ENCODE measurements at places on chromosomes 16 and 17. TPM values are rescaled to one million over a fixed set of nuclear protein-coding genes. Genes with fewer than 3 reads are reported as not detected.

The HSPB9 gene
- total RNA-seq = 0.42 TPM

DNA sequence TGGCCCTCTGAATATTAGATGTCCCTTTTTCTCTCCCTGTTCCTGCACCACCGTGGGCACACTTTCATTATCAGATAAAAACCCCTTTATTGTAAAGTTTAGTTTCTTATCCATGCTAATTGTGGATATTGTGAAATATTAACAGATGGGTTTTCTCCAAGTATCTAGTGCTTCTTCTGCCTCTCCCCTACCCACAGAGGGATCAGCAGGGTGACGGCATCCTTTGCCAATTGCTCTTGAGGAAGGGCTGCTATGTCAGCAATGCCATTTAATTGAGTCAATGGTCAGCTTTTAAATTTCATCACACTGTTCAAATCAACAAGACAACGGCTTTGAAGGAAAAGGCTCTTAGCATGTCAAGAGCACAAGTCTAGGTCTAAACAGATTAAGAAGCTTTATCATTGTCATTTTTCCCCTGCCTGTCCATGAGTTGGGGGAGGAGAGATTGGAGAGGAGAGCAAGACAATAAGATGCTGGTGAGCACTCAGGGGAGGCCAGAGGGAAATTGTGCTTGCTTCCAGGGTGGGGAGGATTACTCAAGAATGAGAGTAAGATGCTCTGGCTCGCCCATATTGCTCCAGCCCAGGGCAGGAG, 443.0 kb upstream of the CCL2 start:
- no peak for DNase-seq

The SMTNL2 gene
- 3.2 TPM for total RNA-seq

DNA sequence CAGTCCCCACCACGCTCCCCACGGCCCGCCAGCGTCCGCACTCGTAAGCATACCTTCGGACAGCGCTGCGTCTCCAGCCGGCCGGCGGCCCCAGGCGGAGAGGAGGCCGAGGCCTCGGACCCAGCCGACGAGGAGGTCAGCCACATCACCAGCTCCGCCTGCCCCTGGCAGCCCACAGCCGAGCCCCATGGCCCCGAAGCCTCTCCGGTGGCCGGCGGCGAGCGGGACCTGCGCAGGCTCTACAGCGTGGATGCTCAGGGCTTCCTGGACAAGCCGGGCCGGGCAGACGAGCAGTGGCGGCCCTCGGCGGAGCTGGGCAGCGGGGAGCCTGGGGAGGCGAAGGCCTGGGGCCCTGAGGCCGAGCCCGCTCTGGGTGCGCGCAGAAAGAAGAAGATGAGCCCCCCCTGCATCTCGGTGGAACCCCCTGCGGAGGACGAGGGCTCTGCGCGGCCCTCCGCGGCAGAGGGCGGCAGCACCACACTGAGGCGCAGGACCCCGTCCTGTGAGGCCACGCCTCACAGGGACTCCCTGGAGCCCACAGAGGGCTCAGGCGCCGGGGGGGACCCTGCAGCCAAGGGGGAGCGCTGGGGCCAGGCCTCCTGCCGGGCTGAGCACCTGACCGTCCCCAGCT, 4.9 kb downstream of the TPSG1 start:
- DNase-seq = no peak

DNA sequence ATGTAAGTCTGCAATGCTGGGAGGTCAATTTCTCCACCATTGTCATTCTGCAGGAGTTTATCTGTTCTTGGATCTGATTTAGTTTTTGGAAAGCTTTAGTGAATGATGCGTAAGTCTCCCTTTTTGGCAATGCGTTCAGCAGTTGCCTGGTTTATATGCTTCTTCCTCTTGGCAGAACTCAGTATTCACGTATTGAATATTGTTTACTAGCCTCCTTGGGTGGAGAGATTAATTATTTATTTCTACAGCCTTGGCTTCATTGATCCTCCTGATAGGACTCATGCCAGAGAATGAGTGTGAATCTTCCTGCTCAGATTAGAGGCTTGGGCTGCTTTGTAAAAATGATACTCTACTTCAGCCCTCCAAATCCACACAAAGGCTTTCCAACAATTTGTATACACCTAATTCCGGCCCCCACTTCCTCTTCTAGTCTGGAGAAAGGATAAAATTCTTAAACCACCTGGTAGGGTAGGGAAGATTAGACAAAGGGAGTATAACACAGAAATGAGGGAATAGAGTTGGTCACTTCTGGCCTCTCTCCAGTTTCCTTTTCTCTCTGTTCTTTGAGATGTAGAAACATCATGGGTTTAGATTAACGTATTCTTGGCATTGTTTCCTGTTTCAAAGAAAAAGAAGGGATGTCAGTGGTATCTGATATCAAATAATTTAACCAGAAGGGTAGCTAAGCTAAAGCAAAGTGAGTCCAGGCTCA, 929.8 kb downstream of the KCNJ2 start:
- no peak for DNase-seq

- no peak for DNase-seq
Observed at GRCh38 chr16:68575082-68575481, 36.0 kb downstream of the ZFP90 start.

DNA sequence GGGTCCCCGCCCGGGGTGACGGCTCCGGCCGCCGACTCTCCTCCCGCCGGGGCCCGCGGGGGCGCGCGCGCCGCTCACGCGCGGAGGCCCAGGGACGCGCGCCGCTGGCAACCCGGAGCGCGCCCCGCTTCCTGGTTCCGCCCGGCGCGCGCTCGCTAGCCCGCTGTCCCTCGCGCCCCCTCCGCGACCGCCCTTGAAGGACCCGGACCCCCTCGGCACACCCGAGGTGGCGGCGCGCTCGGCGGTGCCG, at the start of gene STAT5B:
Gene STAT5B, minus strand, starts transcription at position 33 of the 250 bp plus-strand sequence. CDS start 44,264 bp downstream, outside the sequence.
- no peak for DNase-seq

The HAGHL gene
- 5.4 TPM for total RNA-seq

DNA sequence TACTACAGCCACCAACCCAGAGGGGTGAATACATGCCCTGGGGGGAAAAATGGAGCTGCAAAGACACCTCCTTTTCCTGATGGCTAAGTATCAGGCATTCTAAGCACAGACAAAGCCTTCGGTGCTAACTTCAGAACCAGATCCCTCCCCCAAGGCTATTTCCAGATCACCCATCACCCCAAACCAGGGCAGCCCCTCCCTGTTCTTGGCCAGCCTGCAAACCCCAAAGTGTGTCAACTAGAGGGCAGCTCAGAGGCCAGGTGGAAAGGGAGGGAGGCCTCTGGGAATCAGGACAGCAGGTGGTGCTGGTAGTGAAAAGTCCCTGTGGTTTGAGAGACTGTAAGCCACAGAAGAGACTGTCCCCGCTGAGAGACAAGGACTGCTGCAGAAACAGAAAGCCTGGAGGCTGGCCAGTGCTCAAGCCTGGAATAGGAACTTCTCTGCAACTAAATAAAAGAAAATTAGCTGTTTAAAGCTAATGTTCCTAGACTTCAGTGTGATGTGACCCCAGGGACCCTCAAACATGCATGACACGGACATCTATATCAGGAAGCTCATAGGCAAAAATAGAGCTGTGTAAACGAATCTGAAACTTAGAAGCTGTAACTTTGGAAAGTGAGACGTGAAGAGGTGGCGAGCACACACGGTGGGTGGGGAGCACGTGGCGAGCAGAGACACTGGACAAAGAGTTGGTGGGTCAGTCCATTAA, 9.1 kb downstream of the TUBG1 start:
- no peak for DNase-seq

DNA sequence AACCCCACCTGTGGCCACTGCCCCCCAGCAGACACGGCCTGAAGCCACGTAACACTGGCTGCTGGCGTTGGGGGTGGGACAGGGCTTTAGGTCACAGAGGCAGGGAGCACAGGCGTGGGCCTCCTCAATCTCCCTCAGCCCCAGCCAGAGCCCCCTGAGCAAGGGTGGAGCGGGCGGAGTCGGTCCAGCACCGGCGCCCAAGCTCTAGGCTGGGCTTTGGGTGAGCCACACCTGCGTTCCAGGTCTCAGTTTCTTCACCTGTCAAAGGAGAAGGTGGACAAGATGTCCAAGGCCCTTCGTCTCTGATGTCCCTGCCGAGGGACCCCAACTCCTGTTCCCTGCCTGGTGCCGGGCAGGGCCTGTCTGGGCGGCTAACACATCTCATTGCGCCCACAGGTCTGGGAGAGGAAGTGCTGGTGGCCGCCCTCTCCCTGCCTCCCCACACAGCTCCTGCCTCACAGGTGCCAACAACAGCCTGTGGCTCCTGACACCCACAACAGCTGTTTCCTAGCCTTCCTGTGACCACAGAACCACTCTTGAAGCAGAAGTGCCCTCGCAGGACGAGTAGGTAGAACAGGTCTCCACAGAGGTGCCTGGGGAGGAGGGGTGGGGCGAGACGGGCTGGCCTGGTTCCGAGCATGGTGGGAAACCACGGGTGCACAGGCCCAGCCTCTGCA, 12.0 kb downstream of the FAM83G start:
- no peak for DNase-seq

DNA sequence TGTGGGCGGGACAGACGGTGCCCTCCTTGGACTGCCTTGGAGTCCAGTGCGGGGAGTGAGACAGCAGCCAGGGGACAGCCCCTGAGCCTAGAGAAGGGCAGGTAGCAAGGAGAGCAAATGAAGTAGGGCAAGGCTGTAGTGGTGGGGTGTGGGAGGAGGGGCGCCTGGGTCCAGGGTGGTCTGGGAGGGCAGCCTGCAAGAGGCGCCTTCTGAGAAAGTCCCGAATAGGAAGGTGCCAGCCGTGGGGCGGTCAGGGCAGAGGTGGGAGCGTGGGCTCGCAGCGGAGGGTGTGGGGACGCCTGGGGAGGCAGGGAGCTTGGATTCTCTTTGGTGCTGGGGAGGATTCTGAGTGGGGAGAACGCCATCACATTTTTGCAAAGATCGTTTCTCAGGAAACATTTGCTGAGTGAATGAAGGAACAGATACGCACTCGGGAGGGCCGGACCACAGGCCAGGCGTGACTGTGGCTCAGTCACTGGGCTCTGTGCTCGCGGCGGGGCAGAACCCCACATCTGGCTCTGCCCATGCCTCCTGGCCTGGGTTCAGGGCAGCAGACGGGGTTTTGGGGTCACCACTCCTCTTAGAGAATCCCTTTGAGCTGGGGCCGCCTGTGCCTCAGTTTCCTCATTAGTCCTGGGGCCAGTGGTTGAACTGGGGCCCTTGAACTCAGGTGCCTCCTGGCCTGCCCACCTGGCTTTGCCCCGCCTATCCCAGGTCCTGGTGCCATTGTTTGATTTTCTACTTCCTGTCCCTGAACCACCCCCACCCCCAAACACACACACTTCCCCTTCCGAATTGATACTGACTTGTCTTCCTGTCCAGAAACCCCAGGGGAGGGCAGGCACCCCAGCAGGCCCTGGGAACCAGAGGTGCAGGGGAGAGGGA, 4.2 kb downstream of the SNN start:
- DNase-seq = no peak

DNA sequence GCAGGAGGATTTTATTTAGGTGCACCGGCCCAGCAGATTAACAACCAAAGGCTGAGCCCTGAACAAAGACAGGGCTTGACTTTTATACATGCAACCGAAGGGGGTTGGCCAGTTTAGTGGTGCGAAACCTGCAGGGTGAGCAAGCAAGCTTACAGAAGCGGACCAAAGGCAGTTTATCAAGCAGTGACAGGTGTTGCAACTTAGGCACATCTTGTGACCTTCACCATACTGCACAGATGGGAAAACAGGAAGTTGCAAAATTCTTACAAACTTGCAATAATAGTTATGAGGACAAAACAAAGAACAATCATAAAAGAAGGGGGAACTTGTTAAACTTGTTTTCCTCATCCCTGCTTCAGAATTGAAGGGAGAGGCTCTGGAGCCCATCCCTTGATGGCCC, 1265.1 kb downstream of the CDH8 start:
- no peak for DNase-seq

DNA sequence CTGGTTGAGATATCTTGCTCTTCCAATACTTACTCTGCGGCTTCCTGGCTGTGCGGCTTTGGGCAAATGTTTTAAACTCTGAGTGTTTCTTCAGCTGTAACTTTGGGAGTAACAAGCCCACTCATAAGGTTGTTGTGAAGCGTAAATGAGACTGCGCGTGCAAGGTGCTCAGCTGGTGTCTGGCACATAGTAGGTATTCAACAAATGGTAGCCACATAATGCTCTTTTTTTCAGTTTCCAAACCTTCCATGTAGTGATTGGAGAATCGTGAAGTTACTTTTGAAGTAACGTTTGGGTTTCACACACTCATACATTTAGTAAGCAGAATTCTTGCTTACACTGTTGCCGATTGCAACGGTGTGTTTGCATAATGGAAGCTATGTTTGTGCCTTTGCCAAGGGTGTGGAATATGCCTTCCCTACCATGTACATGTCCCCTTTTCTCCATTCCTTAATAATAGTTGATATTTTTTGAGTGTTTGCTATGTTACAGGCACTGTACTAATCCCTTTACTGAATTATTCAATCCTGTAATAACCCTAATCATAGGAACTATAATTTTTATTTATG, 829 bp downstream of the DHRS7B start:
- DNase-seq = no peak

DNA sequence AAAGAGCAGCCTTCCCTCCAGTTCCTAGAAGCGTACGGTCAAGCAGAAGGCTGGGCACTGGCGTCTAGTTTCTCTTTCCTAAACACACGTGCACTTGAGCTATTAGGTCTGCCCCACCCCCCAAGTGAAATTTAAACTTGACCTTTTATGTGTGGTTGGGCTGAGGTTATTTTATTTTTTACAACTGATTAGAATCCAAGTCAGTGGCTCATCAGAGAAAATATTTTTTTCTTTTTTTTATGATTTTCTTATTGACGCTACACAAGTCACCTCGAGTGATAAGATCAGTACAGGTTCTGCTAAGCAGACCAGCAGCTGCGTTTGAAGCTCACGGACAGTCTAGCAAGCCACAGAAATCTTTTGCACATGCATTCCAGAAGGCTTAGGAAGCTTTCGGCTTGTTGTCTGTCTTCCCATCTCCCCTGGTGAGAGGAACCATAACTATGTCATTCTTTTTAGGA, 95.1 kb downstream of the ZFHX3 start:
- DNase-seq = no peak

DNA sequence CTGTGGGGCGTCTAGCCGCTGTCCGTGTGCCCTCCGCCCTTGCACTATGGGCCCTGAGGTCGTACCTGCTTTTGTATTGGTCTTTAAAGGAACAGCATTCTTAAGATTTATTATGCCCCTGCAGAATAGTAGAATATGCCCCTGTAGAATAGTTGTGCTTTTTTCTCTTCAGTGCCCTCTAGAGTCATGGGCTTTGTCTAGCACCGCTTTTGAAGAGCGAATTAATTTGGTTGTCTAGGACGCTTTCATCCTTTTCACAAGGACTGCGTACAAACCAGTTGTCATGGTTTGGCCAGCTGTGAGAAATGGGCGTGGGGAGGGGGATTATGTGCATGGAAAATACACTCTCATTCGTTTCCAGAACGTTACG, 621 bp downstream of the CEP95 start:
- DNase-seq = no peak

DNA sequence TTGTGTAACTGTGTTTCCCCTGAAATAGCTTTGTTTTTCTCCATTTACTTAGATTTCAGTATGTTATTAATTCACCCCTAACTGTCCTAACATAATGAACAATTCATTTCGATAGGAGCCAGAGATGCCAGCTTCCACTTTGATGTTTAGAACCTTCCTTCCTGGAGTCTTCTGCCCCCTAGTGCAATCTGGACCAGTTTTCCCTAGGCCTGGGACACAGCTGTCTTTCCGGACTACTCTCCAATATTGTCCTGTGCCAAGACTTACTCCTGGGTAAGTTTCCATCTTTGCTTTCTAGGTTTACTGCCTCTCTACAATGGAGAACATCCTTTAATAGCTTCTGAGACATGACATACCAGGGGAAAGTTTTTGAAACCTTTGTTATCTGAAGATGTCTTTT, 12.8 kb downstream of the RECQL5 start:
- no peak for DNase-seq
